ENCODE measurements at places on chromosomes 12 and 14. TPM values are rescaled to one million over a fixed set of nuclear protein-coding genes. Genes with fewer than 3 reads are reported as not detected.

DNA sequence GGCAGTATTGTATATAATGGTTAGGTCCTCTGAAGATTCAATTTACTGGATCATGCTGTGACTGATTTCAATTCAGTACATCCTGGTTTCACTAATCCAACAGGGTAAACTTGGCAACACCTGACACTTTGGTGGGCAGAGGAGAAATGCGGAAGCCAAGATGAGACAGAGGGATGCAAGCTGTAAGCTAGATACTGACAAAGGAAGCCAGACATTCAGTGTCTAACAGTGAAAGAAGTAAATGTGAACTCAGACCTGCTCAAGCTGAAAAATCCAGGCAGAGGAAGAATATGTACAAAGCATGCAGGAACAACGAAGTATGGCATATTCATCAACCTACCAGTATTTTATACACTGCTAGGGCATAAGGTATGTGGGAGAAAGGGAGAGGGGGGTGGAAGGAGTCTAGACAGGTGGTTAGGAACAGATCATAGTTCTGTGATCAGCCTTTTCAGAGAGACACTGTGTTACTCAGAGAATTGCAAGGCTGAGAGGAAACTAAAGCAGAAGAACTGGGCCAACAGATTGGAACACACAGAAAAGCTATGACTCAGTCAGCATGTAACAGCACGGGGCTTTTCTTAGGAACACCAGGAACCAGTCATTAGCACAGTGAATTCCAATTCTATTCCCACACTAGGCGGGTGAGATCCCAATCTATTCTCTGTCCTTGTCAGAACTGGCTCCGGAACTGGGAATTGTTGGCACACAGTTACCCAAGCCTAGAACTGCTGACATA is 40.3 kb downstream of the NELL2 start:
- DNase-seq, result no peak

- DNase-seq, result no peak
Observed at GRCh38 chr12:50353404-50353803, 43.0 kb downstream of the FAM186A start.

GRCh38 chr14:57480051-57480450 is 13.6 kb downstream of the CCDC198 start:
- no peak for DNase-seq

DNA sequence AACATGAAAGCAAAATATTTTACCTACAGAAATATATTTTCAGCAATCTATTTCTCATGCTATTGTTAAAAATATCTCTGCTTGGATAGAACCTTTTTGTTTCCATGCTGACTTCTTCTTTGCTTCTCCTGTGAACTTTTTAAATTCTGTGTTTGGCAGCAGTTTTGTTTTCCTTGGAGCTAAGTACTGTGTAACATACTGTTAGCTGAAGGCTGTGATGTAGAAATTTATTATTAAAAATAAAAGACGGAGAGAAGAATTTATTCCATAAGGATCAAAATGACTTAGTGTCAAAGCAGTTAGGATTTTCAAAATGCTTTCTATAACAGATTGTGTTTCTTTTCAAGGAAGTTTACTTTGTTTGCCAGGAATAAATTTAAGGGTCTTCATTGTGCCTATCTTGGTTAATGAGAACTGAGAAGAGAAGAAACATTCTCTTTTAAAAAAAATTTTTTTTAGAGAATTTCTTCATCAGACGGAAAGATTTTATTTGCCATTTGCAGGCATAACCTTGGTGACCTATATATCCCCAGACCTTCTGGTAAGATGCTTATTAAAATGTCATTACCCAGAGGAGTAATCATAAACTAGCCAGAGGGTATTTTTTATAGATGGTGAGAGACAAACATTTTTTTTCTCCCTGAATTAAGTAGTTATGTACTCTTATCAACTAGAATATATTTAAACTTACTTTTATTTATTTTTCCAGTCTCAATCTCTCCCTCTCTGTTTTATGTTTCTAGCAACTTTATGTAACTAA is 147.1 kb upstream of the SLCO1C1 start:
- peak; percentile 45 for DNase-seq

DNA sequence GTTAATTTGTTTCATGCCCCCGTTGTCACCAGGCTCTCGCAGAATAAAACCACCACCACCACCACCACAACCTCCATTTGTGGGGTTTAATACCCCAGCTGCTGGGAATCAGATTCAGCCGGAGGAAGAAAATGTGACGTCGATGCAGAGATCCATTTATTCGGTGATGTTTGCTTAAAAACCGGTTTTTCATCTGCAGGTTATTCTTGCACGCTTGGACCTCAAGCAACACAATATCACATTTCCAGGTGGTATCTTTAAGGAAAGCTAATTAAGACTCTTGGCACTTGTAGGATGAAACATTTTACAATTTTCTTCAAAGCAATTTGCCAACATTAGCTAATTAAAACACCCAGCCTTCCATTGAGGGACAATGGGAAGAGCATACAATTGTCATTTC is 39.8 kb downstream of the SPRING1 start:
- DNase-seq, result no peak

DNA sequence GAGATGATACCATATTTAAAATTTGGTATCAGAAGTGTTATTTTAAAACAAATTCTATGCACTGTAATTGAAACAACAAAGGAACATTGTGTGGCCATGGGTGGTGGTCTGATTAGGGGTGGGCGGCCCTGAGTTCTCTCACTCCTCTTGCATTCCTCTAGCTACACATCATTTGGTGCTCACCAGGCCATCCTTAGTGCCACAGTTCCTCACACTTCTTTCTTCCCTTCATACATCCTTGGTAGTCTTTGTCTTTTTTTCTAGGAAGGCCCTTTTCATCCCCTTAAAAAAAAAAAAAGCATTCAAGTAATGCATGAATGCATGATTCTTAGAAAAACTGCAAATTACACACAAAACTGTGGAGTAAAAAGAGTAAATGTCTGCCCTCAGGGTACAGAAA is 2.4 kb upstream of the MANSC4 start:
- DNase-seq, result no peak

DNA sequence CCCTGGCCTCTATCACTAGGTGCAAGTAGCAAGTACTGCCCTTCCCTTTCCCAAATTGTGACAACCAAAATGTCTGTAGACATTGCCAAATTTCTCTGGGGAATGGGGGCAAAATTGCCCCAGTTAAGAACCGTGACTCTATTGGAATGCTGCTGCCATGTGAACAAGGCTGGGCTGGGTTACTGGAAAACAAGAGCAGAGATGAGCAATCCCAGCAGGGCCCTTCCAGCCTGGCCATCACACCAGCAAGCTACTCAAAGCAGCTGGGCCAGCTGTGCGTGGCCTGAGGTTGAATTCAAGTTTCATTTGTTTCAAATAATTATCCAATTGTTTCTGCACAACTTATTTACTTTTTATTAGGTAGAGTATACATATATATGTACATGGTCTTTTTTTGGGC is 103.4 kb upstream of the PKP2 start:
- DNase-seq, result no peak

- DNase-seq, result no peak
Observed at GRCh38 chr12:49525942-49526341, 12.9 kb upstream of the KCNH3 start.

DNA sequence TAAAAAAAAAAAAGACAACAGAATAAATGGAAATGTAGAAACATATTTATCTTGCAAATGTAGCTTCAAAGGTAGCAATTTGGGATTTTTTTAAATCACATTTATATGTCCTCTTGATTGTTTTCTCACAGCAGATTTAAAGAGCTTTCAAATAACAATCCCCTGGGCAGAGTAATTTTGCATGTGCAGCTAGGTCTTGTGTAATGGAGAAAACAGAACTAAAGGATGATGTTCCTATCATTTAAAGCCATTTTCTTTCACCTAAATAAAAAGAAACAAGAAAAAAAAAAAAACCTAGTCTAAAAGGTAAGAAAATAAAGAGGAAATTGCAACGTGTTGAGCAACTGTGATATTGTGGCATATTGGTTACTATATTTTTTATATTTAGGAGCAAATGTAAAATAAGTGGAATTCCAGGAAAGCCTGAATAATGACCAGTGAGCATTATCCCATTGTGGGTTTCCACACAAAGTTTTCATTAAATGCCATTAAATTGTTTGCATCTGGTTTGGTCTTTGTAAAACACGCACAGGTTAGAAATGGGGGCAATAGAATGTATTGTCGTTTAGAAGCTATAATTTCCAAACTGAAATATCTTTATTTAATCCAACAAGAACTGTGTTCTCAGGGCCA is 215.6 kb downstream of the SLC6A15 start:
- DNase-seq, result no peak

DNA sequence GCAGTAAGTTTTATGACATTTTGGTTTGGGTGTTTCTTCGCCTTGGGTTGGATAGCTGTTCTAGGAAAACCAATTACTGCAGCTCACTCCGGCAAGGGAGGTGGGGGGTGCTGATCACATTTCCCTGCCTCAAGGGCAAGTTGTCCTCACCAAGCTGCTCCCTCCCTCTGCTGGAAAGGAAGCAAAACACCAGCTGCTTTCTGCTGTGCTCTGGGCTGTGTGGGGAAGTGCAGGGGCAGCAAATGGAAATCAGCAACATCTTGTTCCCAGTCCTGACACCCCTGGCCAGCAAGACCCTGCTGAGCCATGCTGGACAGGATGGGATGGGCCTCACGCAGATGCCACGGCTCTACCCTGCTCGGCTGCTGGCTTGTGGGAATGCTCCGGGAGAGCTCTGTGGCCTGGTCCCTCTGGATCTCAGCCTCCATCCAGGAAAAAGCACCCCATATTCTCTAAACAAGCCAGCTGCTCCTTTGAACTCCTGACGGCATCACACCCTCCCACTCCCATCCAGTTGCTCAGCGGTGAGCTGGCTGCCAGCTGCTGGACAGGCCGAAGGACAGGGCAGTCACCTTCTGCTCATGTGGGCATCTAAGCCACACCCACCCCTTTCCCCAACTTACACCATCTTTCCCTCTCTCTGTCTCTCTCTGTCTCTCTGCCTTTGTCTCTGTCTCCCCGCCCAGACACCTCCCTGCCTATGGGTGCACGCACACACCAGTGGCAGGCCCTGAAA is 52.4 kb upstream of the EIF5 start:
- DNase-seq, result peak; percentile 62

- DNase-seq, result peak; percentile 28
Observed at GRCh38 chr12:66176105-66176900, 6.5 kb upstream of the TMBIM4 start.

- DNase-seq, result peak; percentile 84
Observed at GRCh38 chr14:69643430-69644200, 32.2 kb downstream of the SUSD6 start.

DNA sequence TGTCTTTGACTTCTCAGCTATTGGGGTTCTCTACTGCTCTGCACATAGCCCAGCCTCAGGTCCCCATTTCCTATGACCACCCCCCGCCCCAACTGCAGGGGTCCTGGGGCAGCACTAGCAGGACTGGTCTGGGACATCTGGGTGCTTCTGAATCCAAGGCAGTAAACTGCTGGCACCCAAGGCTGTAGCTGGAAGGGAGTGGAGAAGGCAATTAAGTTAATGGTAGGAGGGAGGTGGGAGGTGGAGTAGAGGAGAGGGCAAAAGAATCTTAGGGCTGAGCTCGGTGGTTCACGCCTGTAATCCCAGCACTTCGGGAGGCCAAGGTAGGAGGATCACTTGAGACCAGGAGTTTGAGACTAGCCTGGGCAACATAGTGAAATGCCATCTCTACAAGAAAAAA is 11.5 kb downstream of the PLEK2 start:
- DNase-seq, result no peak

DNA sequence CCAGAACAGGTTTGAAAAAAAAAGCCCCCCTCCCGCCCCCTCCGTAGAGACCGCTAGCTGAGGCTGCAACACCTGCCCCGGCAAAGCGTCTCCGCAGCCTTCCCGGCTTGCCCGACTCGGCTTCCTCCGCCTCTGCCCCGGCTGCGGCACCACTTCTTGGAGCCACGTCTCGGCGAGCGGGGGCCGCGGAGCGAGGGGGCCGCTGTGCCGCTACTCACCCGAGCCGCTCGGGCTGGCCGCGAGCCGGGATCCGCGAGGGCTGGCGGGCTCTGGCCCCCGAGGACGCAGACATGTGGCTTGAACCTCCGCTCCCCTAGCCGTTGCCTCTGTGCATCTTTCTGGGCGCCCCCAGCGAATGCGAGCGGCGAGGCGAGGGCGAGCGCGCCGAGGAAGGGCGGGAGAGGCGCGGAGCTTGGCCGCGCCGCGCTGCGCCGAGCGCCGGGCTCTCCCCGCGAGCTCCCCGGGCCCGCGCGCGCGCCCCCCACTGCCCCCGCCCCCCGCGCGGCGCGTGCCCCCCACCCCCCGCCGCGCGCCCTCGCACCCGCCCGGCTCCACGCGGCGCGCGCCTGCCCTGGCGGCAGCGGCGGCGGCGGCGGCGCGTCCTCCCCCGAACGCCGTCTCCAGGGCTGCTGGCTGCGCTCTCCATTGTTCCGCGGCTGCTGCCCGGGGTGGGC is 249.5 kb downstream of the APAF1 start:
- DNase-seq, result no peak

DNA sequence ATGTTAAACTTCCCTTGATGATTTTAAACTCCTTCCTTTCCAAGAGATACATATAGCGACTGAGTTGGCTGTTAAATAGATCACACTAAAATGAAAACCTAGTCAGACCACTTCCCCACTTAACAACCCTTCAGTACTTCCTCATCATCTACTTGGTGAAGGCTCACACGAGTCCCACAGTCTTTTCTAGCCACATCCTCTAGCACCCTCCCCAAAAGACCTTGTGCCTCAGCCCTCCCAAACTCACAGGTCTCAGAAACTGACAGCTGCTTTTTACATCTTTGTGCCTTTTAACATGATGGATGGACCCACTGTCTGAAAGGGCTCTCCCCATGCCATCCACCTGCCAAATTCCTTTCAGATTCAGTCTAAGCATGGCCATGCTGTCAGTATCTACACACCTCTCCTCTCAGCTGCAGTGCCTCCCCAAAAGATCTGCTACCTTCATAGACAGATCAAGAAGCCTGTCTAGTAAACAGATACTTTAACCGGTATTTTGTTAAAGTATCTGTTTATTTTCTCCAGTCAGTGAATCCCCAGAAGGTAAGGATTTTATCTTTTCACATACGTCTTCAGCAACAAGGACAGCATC is 65.1 kb upstream of the GPHB5 start:
- DNase-seq, result no peak

GRCh38 chr14:75824318-75824717 is 157.5 kb downstream of the TGFB3 start:
- DNase-seq, result no peak

- peak; percentile 43 for DNase-seq
Observed at GRCh38 chr12:81668475-81668874, 90.7 kb downstream of the PPFIA2 start.

GRCh38 chr14:100785338-100785615 is 40.6 kb upstream of the MEG3 start:
- DNase-seq, result no peak

GRCh38 chr12:20105943-20106342 is 262.4 kb upstream of the PDE3A start:
- peak; percentile 65 for DNase-seq

GRCh38 chr12:90299666-90300065 is 591.0 kb upstream of the ATP2B1 start:
- DNase-seq, result no peak

- no peak for DNase-seq
Observed at GRCh38 chr14:55103971-55104954, 24.8 kb upstream of the LGALS3 start.

MYO1H gene
- polyA plus RNA-seq, result not detected

ADIPOR2 gene
- polyA plus RNA-seq, result 18.4 TPM

FAM181A gene
- polyA plus RNA-seq, result not detected

ASB2 gene
- polyA plus RNA-seq, result 0.77 TPM

LTA4H gene
- polyA plus RNA-seq, result 37.9 TPM

IRAK3 gene
- polyA plus RNA-seq, result 0.34 TPM

MFAP5 gene
- polyA plus RNA-seq, result 1.5 TPM

RNASE7 gene
- polyA plus RNA-seq, result not detected

RND1 gene
- polyA plus RNA-seq, result 0.26 TPM

ABHD12B gene
- not detected for polyA plus RNA-seq

PMCH gene
- polyA plus RNA-seq, result not detected

WDR89 gene
- polyA plus RNA-seq, result 3.2 TPM

HCAR2 gene
- polyA plus RNA-seq, result not detected

C12orf60 gene
- 1.1 TPM for polyA plus RNA-seq
